Astrocyte (in vitro differentiated cells and primary cell): ENCODE measurements at places on chromosomes 1 and 21. TPM values are rescaled to one million over a fixed set of nuclear protein-coding genes. Genes with fewer than 3 reads are reported as not detected.

Gene C8B
- total RNA-seq = not detected in 2 replicates

GRCh38 chr1:98897479-98897878 is 107.2 kb downstream of the PLPPR5 start:
- no peaks in the 10 kb centered on the region for H3K4me1 ChIP-seq
- no peaks in the 10 kb centered on the region for H3K27me3 ChIP-seq
- no peak overlapping the region for H3K27ac ChIP-seq

Gene FCRL5
- not detected in 2 replicates for total RNA-seq

- no peaks in the 10 kb centered on the region for H3K27me3 ChIP-seq
- H3K4me3 ChIP-seq = no peak overlapping the region
- H3K36me3 ChIP-seq = no peaks in the 10 kb centered on the region
- no peak for DNase-seq
- no peak overlapping the region for H3K27ac ChIP-seq
Measured at GRCh38 chr1:46334030-46334384, 6.6 kb upstream of the NSUN4 start.

Gene NTMT2
- total RNA-seq = 0.43 TPM in 1 of 2 replicates, not detected in the other

GRCh38 chr1:209162651-209163050 is 420.9 kb upstream of the CAMK1G start:
- H3K36me3 ChIP-seq = no peaks in the 10 kb centered on the region

Gene CD1B
- not detected in 2 replicates for total RNA-seq

GRCh38 chr21:42287193-42288083 is 27.8 kb downstream of the TFF3 start:
- DNase-seq = no peak
- H3K27me3 ChIP-seq = no peaks in the 10 kb centered on the region
- no peak overlapping the region for H3K4me3 ChIP-seq

- no peak overlapping the region for H3K4me3 ChIP-seq
- DNase-seq = no peak
- H3K36me3 ChIP-seq = no peaks in the 10 kb centered on the region
- H3K27ac ChIP-seq = no peak overlapping the region
- H3K4me1 ChIP-seq = no peaks in the 10 kb centered on the region
Measured at GRCh38 chr1:30770150-30770549, 12.6 kb upstream of the LAPTM5 start.

GRCh38 chr1:88302843-88303486 is 381.1 kb upstream of the PKN2 start:
- no peak overlapping the region for H3K4me3 ChIP-seq
- peak; percentile 21 for DNase-seq
- no peak overlapping the region for H3K27ac ChIP-seq

DNA sequence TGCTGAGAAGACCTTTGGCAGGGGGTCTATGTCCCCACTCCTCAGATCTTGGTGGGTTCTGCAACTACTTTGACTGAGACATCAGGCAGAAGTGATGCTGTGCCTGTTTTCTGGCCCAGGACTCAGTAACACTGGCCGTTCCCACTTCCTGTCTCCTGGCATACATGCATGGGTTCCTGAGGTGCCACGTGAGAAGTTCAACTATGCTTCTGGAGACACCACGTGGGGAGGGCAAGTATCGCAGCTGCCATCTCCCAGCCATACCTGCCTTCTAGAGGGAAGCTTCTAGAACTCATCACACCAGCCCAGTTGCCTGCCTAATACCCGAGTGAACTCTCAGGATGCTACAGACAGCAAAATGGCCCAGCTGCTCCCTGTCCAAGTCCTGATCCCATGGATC is 65.8 kb downstream of the TRABD2B start:
- H3K27me3 ChIP-seq = peaks cover 5% of the 10 kb centered on the region
- H3K36me3 ChIP-seq = no peaks in the 10 kb centered on the region
- no peak overlapping the region for H3K27ac ChIP-seq
- no peak overlapping the region for H3K4me3 ChIP-seq

DNA sequence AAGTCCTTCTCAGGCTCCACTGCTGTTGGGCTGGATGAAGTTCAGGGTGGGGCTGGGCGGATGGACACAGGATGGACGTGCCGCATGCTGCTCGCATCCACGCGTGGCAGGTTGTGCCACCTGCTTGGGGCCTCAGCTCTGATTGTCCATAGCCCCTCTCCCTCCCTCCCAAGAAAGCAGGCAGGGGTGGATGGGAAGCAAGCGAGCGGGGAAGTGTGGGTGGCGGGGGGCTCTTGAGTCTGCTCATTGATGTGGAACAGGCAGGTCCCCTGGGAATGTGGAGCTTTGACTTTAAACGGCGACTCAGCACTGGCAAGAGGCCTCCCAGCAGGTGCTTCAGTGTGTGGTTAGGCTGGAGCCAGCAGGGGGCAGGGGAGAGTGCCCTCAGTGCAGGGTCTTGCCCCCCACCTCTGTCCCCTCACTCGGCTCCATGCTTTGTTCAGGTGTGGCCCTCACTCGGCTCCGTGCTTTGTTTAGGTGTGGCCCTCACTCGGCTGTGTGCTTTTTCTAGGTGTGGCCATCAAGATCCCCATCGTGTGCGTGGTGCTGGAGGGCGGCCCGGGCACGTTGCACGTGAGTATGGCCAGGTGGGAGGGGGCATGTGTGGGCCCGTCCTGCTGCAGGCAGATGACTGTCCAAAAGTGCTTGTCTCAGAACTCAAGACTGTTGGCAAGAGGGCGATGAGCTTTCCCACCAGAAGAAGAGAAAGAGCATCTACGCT is 23.9 kb downstream of the TRPM2 start:
- peaks cover 2% of the 10 kb centered on the region for H3K27me3 ChIP-seq
- H3K27ac ChIP-seq = no peak overlapping the region
- no peaks in the 10 kb centered on the region for H3K36me3 ChIP-seq
- DNase-seq = no peak

GRCh38 chr1:37035014-37035691 is 838 bp upstream of the GRIK3 start:
- DNase-seq = no peak
- H3K27me3 ChIP-seq = peaks cover 48% of the 10 kb centered on the region
- no peak overlapping the region for H3K4me3 ChIP-seq
- no peak overlapping the region for H3K27ac ChIP-seq
- H3K4me1 ChIP-seq = no peaks in the 10 kb centered on the region

GRCh38 chr1:194419721-194420120 is 1233.3 kb upstream of the B3GALT2 start:
- DNase-seq = no peak
- H3K27ac ChIP-seq = no peak overlapping the region
- H3K4me3 ChIP-seq = no peak overlapping the region
- H3K36me3 ChIP-seq = no peaks in the 10 kb centered on the region
- no peaks in the 10 kb centered on the region for H3K27me3 ChIP-seq

Gene BSND
- total RNA-seq = not detected in 2 replicates

GRCh38 chr21:36428761-36429432 is 43.7 kb downstream of the CHAF1B start:
- H3K4me3 ChIP-seq = peak overlapping the region; percentile 54
- H3K27me3 ChIP-seq = no peaks in the 10 kb centered on the region
- peaks cover 44% of the 10 kb centered on the region for H3K4me1 ChIP-seq
- no peaks in the 10 kb centered on the region for H3K36me3 ChIP-seq

Gene MROH7
- 0.12 TPM in 1 of 2 replicates, not detected in the other for total RNA-seq

GRCh38 chr1:3417082-3417739 is 37.3 kb upstream of the ARHGEF16 start:
- H3K27ac ChIP-seq = no peak overlapping the region
- no peaks in the 10 kb centered on the region for H3K36me3 ChIP-seq
- H3K27me3 ChIP-seq = no peaks in the 10 kb centered on the region
- H3K4me1 ChIP-seq = no peaks in the 10 kb centered on the region
- no peak for DNase-seq

GRCh38 chr1:16165073-16165364 is 9.2 kb upstream of the EPHA2 start:
- peaks cover 26% of the 10 kb centered on the region for H3K4me1 ChIP-seq
- H3K27me3 ChIP-seq = no peaks in the 10 kb centered on the region
- H3K36me3 ChIP-seq = no peaks in the 10 kb centered on the region
- H3K4me3 ChIP-seq = no peak overlapping the region

DNA sequence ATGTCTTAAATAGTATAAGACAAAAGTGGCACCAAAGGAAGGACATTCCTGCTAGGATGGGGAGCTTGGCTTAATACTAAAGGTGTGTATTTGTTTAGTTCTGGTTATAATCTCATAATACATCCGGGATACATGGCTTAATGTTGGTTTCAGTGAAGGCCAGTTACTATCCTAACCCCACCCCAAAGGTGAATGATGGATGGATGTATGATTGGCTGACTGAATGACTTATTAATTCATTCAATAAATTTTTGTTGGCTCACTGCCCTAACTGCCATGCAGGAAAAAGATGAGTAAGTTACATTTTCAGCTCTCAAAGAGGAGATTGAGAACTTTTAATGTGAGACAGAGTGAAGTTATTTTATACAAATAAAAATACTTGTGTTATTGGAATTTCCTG is 52.2 kb downstream of the PHACTR4 start:
- no peaks in the 10 kb centered on the region for H3K27me3 ChIP-seq
- H3K27ac ChIP-seq = no peak overlapping the region
- no peaks in the 10 kb centered on the region for H3K36me3 ChIP-seq

GRCh38 chr1:25550683-25551310 is 7.4 kb downstream of the LDLRAP1 start:
- peaks cover 23% of the 10 kb centered on the region for H3K4me1 ChIP-seq
- no peaks in the 10 kb centered on the region for H3K36me3 ChIP-seq
- H3K27ac ChIP-seq = no peak overlapping the region
- no peaks in the 10 kb centered on the region for H3K27me3 ChIP-seq

Gene IFNGR2
- 58.9 and 69.9 TPM in 2 replicates for total RNA-seq

GRCh38 chr21:43778469-43779335 is 2.6 kb upstream of the CSTB start:
- no peaks in the 10 kb centered on the region for H3K27me3 ChIP-seq
- peaks cover 12% of the 10 kb centered on the region for H3K4me1 ChIP-seq
- H3K36me3 ChIP-seq = no peaks in the 10 kb centered on the region

DNA sequence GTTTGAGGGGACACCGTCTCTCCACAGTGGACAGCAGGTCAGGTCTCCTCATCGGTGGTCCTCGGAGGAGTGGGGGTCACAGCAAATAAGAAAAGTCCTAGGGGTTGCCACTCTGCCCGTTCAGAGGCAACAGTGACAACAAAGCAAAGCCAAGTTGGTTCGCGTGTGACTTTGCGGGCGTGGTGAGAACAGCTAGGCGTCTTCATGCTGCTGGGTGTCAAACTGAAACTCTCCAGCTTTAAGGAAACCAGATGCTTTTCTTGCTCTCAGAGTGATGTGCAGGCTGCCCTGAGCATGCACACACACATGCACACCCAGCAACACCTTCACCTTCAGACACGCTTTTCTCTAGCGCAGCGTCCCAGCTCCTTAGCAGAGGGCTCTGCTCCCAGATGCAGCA is 70.1 kb upstream of the ARHGEF16 start:
- peaks cover 4% of the 10 kb centered on the region for H3K4me1 ChIP-seq
- H3K27me3 ChIP-seq = no peaks in the 10 kb centered on the region
- no peaks in the 10 kb centered on the region for H3K36me3 ChIP-seq
- no peak for DNase-seq
- H3K27ac ChIP-seq = no peak overlapping the region
- H3K4me3 ChIP-seq = no peak overlapping the region

DNA sequence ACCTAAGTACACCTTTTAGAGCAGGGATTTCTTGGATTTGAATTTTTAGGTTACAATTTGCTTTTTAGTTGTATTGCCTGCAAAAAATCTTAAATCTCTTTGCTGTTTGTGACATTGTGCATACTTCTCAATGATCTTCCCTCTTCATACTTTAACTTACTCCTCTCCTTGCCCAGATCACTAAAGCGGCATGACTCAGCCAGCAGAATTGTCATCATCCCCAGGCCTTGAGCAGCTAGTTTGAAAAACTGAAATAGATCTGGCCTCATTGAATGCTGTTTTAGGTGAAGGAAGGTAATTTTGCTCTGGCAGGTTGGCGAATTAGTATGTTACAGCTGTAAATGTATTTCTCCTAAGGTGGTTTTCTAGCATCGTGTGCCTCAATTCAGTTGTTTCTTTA is 145.9 kb downstream of the RYR2 start:
- DNase-seq = no peak
- no peaks in the 10 kb centered on the region for H3K4me1 ChIP-seq
- H3K4me3 ChIP-seq = no peak overlapping the region
- H3K27me3 ChIP-seq = no peaks in the 10 kb centered on the region

GRCh38 chr1:162391790-162392563 is 10.4 kb downstream of the C1orf226 start:
- H3K36me3 ChIP-seq = no peaks in the 10 kb centered on the region
- peak; percentile 25 for DNase-seq
- no peaks in the 10 kb centered on the region for H3K27me3 ChIP-seq
- peaks cover 13% of the 10 kb centered on the region for H3K4me1 ChIP-seq

DNA sequence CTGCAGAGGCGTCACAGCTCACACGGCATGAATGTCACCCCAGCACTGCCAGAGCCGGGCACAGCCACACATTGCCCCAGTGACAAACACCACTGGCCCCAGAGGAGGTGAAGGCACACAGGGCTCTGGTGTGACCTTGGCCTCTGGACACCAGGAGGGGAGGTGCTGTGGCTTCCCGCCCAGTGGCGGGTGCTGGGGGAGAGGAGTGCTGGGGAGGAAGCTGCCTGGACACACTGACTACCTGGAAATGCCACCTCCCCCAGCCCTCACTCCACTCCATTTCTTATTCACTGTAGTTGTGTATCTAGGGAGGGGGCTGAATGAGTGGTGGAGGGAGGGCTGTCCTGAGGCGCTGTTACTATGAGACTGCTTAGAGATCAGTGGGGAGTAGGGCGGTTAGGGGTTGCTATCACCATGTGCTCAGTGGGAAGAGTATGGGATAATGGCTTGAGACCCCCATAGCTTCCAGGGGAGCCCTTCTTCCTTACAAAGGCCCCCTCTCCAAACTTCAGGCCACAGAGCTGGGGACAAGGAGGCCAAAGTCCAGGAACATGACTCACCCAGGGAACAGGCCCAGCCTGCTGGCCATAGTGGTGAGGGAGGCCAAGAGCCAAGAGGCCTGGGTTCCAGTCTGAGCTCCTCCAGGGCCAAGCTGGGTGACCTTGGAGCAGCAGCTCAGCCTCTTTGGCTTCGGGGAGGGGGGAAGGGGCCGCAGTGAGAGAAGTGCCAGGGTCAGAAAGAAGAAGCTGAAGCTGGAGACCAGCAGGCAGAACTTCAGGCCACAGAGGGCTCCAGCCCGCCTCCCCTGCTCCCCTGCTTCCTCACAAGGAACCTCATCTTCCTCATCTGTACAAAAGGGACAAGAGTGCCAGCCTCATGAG is 40.1 kb downstream of the AHDC1 start:
- no peaks in the 10 kb centered on the region for H3K27me3 ChIP-seq
- H3K27ac ChIP-seq = no peak overlapping the region
- H3K4me1 ChIP-seq = peaks cover 37% of the 10 kb centered on the region
- no peaks in the 10 kb centered on the region for H3K36me3 ChIP-seq
- no peak overlapping the region for H3K4me3 ChIP-seq
- DNase-seq = peak; percentile 39

DNA sequence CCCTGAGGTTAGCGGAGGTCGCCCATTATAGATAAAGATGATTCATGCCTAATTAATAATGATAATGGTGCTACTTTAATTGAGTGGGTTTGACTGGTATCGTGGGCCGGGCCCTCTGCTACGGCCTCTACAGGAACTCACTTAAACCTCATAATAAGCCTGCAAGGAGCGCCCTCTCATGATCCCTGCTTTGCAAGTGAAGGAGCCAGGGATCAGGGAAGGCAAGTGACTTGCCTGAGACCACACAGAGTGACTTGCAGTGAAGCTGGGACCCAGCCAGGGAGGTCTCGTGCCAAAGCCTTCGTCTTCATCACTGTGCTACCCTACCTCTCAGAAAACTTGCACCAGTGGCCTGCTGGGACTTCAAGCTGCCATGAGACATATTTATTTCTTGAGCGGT is 166.3 kb upstream of the KLHDC7A start:
- no peaks in the 10 kb centered on the region for H3K4me1 ChIP-seq
- no peak overlapping the region for H3K4me3 ChIP-seq
- no peak for DNase-seq
